ENCODE measurements at places on chromosomes 5 and 9.

GRCh38 chr9:76223749-76224340 is 170.4 kb downstream of the RFK start:
- DNase-seq: no peak

DNA sequence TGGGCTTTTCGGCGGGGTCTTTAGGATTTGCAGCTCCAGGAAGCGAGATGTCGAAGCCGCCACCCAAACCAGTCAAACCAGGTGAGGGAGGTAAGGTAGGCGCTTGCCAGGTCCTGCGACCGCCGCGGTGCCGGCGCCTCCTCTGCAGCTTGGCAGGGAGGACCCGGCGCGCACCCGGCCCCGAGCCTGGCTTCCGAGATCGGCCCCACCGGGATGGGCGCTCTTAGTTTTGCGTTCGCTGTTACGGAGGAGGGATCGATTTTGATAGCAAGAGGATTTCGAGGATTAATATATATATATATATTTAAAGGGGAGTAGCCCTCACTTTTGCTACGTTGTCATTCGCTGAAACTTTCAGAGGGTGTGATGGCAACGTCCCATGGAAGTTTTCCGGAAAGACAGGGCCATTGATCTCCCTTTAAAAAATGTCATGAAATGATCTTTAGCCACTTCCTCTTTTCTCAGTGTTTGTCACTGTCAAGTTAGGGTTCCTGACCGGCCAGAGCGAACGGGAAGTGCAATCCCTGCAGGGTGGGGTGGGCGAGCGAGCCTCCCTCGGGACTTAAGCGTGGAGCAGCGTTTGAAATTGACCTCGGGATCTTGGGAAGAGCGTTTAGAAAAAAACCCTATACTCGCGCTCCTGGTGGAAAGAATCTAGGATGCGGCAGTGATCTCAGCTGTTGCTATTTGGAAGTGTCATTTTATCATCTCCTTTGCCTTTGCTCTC is 495 bp downstream of the OSTF1 start:
- DNase-seq: peak; percentile 32

- DNase-seq: no peak
These were observed 507 bp downstream of the RICTOR start for GRCh38 chr5:39073767-39074016.

- DNase-seq: no peak
These were observed 17.7 kb downstream of the RFESD start for GRCh38 chr5:95664204-95664786.

DNA sequence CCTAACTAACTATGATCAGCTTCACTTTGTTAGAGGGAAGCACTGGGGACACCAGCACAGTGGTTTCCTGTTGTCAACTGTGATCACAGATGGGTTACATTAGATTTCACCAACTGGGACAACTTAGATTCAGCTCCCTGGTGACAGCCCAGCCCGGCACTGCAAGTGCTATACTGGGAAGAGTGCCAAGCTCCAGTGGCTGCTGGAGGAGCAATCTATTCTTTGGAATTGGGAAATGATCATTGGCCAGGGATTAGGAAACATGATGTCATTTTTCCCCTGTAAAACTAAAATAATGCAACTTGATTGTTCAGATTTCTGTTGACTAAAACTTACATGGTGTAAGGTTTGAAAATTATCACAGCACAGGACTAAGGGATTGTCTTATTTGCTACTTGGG is 33.2 kb downstream of the PTGR1 start:
- no peak for DNase-seq

- DNase-seq: no peak
These were observed 28.1 kb upstream of the C9orf72 start for GRCh38 chr9:27601396-27601795.

- DNase-seq: no peak
These were observed 101.3 kb downstream of the WDR41 start for GRCh38 chr5:77390795-77391194.

GRCh38 chr5:116154931-116155330 is 70.1 kb downstream of the COMMD10 start:
- no peak for DNase-seq

- DNase-seq: no peak
These were observed 30.9 kb downstream of the PRKACG start for GRCh38 chr9:68983008-68983411.

DNA sequence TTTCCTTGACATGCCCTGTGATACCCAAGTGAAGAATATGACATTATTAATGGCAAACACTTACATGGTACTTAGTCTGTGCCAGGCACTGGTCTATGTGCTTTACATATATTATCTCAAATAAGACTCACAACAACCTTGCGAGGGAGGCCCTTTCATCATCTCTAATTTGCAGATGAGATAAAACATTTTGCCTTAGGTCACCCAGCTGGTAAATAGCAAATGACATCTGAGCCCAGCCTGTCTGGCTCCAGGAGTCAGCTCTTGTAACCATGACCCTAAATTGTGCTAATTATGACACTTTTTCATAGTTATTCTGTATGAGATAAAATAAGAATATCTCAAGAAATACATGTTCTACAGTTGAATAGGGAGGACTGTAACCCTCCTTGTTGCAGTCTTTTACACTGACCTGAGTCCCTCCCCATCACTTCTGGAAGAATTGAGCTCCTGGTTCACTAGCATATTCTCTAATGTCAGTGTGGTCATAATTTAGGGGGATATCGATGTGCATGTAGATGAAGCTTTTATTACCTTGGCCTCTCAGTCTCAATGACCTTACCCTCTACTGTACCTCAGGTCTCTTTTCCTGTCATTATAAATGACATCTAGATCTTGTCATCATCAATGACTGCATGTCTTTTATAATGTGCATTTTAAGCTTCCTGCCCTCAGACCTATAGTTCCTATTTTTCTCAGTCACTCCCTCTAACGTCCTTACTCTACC is 126.1 kb upstream of the HAPLN1 start:
- DNase-seq: no peak

GRCh38 chr9:92299116-92299515 is 5.6 kb upstream of the IARS1 start:
- DNase-seq: no peak

- DNase-seq: no peak
These were observed 8.3 kb downstream of the NDUFS6 start for GRCh38 chr5:1809416-1810035.

DNA sequence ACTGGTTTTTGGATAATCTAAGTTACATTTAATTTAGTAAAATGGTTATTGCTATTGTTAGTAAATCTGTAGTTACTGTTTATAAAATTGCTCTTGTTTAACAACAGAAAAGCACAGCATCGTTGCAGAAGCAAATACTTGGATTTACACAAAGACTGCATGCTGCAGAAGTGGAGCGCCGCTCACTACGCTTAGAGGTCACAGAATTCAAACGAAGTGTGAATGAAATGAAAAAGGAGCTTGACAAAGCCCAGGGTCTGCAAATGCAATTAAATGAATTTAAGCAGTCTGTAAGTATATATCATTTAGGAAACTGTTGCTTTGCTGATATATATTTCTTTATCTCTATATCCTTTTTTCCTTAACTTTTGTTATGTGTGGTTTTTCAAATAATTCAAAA is 226.0 kb downstream of the CCDC171 start:
- DNase-seq: no peak

DNA sequence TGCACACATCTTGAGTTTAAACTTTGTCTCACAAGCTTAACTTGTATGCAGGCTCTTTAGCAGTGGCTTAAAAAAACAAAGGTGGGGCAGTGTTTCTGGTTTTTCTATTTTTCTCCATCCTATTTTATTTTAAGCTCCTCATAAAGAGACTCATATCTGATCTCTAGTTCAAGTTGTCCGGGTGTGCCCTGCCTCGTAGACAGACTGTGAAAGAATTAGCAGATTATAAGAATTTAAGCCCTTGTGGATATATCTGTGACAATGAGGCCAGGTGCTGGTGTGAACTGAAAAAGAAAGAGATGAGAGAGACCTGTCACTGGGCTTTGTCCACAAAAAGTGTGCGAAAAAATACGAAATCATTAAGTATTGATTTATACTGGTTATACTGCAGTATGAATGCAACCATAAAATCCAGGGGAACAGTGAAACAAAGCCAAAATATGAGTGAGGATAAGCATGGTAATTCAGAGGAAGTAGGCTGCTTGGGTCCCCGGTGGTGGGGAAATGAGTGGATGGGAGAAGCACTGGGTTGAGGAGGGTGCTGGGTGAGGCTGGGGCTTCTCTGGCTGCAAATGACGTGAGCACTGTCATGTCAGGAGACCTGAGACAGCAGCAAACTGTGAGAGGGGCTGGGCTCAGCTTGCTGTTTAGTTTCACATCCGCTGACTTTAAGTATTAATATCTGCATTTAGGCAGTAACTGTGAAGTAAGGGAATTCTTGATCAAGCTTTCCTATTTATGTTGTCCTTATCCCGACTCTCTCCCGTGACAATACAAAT is 179.7 kb upstream of the ANKRD55 start:
- peak; percentile 53 for DNase-seq

- DNase-seq: no peak
These were observed 263.9 kb downstream of the SPOCK1 start for GRCh38 chr5:137234973-137235943.

GRCh38 chr5:51271261-51271660 is 112.0 kb upstream of the ISL1 start:
- no peak for DNase-seq

GRCh38 chr9:23728736-23729135 is 97.3 kb downstream of the ELAVL2 start:
- no peak for DNase-seq

DNA sequence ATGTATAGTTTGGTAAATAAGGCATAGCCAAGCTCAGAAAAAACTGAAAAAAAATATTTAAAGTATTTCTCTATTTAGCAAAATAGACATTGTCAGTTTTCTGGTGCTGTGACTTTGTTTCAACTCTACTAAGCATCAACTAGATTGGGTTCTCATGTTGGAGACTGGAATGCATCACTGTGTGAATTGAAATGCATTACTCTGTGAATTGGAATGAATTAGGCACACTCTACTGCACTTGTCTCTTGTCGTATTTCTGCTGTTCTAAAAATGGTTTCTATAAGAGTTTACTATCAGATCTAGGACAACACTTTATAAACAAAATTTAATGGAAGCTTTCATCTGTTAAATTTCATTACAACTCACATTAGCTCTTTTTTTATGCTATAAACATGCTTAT is 1772.2 kb downstream of the MAT2B start:
- no peak for DNase-seq

GRCh38 chr5:7742241-7742656 is 108.7 kb downstream of the CFAP90 start:
- no peak for DNase-seq

- peak; percentile 14 for DNase-seq
These were observed at the start of gene PARP8 for GRCh38 chr5:50666261-50667022. Gene PARP8 (plus strand): TSS chr5:50666637. CDS start chr5:50667096, 459 bp downstream.
